ENCODE measurements at places on chromosomes 2 and 18.

DNA sequence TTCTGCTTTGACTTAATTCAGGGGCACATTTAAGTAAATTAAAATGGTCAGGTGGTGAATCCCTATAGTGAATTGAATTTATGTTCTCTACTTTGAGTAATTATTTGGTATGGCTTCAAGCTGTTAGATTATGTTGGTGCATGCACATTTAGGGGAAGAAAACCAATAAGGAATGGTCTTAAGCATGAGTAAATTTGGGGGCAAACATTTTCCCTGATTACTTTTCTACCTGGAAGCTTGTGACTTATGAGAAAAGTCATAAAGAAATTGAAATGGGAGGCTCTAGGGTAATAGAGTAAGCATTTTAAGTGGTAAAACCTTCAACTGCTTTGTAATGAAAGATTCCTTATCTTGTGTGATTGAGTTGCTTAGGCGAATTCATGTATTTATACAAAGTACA lies 112.5 kb downstream of the MYO1B start:
- no peak for DNase-seq

DNA sequence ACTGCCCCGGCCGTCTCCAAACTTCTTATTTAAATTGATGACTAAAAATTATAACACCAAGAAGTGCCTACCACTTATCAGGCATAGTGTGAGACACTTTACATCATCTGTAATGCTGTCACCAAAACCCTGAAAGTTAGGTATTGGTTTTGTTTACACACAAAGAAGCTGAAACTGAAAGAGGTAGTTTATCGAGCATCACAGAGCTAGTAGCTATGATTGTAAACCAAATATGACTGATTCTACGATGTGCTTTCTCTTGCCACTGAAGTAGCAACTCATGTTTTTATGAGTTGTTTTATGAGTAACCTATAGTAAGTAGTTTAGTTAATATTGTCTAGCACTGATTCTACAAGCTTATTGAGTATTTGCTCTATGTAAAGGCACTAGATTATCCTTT lies 31.5 kb downstream of the DYNC1I2 start:
- no peak for DNase-seq

DNA sequence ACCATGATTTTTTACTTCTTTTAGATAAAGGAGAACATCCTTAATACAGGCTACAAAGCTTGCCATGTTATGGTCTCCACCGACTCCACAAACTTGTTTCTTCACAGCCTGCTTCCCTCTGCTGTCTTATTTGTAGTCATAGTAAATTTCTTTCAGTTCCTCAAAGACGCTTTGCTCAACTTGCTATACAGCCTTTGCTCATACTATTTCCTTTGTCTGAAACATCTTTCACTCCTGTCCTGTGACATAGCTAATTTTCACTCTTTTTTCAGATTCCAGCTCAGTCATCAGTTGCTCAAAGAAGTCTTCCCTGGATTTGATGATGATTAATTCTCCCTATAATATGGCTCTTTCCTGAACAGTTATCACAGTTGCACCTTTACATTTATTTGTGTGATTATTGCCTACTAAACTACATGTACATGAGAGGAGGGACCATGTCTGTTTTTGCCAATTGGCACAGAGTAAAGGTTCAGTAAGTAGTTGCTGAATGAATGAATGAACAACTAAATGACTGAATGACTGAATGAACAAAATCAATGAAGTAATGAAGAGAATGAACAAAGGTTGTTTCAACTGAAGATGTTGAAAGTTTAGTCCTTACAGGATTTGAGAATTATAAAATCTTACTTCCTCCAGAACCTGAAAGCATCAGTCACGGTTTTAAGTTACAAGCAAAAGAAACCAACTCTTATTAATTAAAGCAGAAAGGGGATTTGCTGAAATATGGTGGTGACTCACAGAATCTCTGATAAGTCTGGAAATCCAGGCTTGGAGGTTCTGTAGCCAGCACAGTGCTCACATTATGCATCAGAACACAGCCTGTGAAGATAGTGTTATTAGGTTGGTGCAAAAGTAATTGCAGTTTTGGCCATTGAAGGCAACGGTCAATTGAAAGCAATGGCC lies 186.4 kb upstream of the FAM98A start:
- no peak for DNase-seq

DNA sequence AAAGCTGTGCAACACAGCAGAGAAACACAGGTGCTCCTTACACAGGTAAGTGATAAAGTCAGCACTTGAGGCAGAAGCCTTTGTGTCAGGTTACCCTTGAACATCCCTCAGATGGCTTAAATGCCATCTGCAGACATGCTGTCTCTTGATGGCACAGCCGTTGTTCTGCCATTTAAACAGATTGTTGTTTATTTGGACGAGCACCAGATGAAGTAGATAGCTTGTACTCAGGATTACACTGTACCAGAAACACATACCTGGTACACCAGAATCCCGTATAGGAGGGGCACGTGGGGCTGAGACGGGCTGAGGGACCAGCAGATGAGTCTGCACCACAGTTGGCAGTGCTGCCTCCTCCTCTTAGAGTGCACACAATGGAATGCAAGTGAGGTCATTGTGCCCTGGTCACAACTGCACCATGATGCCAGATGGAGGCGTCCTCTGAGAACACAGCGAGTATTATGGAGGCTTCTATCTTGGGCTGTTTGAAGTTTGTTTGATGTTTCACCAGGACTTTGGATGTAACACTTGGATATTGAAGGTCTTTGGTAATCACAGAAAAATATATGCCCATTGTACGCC lies 143.0 kb downstream of the TANC1 start:
- DNase-seq: peak; percentile 56

GRCh38 chr2:165697748-165698443 lies 96.2 kb downstream of the GALNT3 start:
- DNase-seq: no peak

DNA sequence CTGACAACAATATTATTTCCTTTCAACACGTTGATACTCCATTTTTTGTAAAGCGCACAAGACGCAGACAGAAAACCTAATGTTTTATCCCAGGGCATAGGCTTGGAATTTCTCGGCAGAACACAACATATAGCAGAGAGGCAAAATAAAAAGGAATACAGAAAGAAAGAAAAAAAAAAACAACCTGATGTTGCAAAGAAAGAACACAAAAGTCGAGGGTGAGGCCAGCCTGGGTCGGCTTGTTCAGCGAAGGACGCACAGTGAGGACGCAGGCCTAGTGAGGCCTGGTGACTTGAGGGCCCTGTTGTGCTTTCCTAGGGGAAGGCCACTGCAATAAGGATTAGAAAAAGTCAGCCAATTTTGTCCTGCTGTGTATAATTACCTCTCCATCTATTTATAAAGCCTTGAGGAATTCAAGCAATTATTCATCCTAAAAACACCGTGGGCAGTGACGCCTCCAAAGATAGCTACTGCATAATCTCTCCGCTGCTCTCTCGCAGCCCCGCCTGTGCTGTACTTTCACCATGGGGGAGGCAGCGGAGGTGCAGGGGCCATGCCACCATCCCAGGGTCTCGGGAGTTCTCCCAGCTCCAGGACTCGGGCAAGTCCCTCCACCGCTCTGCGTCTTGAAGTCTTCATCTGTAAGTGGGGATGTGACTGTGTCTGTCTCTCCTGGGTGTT lies 61.9 kb upstream of the SH3RF3 start:
- no peak for DNase-seq

- DNase-seq: no peak
Measured at GRCh38 chr2:149015501-149015900, 23.0 kb upstream of the LYPD6B start.

GRCh38 chr18:69648486-69648885 lies 247.8 kb downstream of the DOK6 start:
- no peak for DNase-seq

DNA sequence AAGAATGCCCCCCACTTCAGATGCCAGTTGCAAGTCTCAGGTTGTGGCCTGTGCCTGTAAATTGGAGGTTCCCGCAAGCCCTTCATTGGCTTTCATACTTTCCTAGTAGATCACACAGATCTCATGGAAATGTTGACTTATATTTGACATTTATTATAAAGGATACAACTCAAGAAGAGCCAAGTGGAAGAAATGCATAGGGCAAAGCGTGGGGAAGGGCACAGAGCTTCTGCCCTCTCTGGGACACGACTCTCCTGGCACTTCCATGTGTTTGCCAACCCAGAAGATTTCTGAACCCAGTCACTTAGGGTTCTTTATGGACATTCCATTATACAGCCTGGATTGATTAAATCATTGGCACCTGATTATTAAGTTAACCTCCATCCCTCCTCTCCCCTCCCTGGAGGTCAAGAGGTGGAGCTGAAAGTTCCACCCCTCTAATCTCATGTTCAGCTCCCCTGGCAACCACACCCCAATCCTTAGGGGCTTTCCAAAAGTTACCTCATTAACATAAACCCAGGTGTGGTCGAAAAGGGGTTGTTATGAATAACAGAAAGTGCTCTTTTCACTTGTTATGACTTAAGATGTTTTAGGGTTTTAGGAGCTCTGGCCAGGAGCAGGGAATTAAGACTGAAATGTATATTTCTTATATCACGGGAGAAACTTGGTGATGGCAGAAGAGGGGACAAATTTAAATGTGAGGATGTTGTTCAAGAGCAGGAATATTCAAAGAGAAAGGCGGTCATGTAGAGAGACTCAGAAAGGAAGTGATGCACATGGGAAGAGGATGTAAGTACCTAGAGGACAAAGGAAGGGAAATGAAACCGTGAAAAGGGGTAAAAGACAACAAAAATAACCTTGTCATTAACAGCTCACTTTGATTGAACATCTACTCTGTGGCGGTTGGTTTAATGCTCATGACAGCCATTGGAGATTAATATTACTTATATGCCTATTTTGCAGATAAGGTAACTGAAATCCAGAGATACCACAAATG lies 31.8 kb downstream of the SP100 start:
- no peak for DNase-seq

GRCh38 chr2:111712361-111712760 lies 171.6 kb downstream of the ANAPC1 start:
- no peak for DNase-seq

DNA sequence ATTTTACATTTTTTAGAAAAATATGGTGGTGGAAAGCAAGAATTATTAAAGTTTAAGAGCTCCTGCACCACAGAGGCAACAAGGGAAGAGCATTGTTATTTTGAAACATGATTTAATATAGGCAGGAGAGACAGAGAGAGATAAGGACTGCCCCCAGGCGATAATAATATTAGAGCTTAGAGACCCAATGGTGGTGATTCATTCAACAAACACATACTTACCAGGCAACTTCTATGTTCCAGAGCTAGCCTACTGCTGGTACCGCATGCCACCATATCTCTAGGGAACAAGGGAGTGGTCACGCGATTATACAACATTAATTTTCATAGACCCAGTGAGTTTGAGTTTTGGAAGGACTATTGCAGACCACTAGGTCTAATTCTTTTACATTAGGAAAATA lies 327.8 kb upstream of the SOX11 start:
- DNase-seq: no peak

GRCh38 chr2:70962211-70962884 lies 16.1 kb upstream of the ANKRD53 start:
- no peak for DNase-seq

DNA sequence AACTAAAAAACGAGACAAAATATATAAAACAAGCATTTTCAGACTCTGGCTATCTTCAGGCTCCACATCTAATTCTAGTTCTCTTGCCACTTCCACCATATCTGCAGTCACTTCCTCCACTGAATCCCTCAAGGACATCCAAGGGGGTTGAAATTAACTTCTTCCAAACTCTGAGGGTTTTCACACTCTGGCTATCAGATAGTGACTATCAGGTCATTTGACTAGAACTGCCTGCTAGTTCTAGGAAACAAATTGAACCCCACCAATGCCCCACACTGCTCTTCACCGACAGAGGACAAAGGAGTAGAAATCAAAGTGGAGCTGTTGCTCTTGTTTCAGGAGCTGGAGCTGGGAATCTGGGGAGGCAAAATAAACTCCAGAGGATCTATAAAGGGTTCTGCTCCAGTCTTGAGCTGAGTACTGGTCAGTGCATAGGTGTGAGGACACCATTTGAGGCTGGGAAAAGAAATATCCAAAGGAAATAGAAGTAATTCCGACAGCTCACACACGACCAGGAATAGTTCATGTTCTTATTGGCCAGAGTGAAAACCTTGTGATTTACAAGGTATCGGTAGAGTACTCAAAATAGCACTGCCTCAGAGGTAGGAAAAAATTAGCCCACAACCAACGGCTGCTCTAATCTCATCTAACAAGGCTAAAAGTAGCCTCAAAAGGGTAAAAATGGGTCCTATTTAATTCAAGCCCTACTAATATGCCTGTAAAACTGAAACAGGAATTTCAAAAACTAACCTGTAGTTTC lies 71.3 kb downstream of the SMC6 start:
- DNase-seq: no peak

GRCh38 chr2:101706819-101707177 lies 9.3 kb downstream of the MAP4K4 start:
- DNase-seq: no peak

DNA sequence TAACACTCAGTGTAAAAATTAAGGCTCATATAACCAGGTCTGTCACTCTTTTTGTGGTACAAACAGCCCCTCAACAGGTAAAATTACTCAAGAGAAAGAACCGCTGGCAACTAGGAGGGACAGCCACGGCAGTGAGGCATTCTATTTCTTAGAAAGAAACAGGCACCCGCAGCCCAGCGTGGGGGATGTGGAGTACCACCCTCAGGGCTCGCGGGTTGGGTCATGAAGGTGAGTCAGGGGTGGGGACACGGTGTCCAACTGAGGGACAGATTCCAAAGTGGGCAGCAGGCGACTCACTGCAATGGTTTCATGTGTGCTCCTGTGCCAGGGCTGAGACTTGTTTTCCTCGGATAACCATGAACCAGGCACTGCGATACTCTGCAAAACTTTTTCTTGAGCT lies 129.4 kb downstream of the DTNB start:
- DNase-seq: no peak

- DNase-seq: peak; percentile 40
Measured at GRCh38 chr18:49510393-49511115, 23.5 kb upstream of the C18orf32 start.

DNA sequence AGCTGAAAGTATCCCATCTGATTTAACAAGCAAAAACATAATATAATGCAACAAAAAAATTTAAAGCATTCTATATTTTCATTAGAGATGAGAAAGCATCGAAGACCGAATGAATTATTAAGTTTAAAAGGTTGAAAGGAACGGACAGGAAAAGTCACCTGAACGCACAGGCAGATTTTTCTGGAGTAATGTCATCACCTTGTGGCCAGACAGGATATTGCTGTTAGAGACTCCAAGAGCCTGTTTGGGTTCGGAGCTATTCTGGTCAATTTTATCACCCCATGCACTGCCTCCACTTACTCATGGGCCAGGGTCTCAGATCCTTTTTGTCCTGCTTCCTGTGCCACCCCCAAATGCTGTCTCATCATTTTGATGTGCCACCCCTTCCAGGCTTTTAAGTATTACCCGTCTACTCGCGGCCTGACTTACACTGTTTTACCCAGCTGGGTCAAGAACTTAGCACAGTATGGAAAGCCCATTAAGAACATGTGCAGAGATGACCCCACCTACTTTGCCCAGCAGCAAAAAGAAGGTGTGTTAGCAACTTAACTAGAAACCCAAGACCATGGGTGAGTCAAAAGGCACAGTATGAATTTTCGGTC lies 27.3 kb downstream of the GKN2 start:
- DNase-seq: no peak

DNA sequence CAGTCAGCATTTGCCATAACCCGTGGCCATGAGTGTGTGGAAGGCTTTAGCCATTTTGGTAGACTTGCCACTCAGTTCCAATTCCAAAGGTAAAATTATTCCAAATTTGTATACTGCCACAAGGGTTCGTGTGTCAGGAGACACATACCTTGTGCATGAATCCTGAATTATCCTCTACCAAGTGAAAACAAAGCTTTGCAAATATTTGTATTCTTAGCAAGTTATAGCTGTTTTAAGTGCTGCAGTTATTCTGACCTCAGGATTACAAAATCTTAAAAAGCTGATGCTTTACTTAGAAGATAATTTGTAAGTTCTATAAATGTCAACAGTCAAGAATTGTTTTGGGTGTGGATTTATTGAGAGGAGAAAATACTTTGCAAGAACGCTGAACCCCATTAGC lies 100.6 kb downstream of the ANTXR1 start:
- no peak for DNase-seq

Data from left ventricle myocardium superior (tissue), 1 donor.